Jurkat, Clone E6-1 (cell line): ENCODE measurements at places on chromosomes 12 and 14.

- no peak for DNase-seq
Measured at GRCh38 chr12:117225179-117225578, 34.9 kb upstream of the FBXO21 start.

DNA sequence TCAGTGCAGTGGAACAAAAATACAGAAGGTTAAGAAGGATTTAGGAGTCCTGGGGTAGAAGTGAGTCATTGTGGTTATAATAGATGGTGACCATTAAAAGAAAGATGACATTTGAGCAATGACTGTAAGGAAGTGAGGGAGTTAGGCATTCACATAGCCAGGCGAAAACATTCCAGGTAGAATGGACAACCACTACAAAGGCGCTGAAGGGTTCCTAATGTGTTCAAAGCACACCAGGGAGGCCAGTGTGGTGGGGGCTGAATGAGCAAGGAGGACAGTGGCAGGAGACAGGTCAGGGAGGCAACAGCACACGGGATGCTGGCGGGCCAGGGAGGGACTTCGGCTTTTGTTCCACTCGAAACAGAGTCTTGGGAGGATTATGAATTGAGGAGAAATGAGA lies 129.9 kb downstream of the NPAS3 start:
- no peak for DNase-seq

GRCh38 chr14:20409226-20409625 lies 4.1 kb downstream of the TEP1 start:
- DNase-seq = no peak

GRCh38 chr14:89634037-89634436 lies 217.0 kb upstream of the FOXN3 start:
- DNase-seq = no peak

GRCh38 chr12:39764944-39765560 lies 145.4 kb upstream of the ABCD2 start:
- peak; percentile 25 for DNase-seq

DNA sequence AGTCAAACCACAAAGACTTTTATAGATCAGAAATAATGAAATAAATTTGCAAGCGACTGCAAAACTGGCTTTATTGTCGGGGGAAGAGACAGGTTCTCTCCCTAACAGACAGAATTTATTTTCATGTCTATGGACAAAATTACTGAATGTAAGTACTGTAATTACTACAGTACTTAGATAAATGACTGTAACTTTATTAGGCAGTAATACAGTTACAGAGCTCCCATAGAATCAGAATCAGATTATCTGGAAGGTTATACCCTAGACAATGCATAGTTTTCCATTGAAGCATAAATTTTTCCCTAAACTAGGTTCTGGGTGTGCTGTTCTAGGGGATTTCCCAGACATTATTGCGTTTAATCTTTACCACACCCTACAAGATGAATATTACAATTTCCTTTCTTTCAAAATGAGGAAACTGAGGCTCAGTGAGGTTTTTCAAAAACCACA lies 114.2 kb downstream of the C12orf75 start:
- no peak for DNase-seq

GRCh38 chr12:113382206-113382605 lies 21.5 kb downstream of the SDS start:
- DNase-seq = no peak

GRCh38 chr12:65941388-65941787 lies 117.1 kb downstream of the HMGA2 start:
- DNase-seq = no peak

DNA sequence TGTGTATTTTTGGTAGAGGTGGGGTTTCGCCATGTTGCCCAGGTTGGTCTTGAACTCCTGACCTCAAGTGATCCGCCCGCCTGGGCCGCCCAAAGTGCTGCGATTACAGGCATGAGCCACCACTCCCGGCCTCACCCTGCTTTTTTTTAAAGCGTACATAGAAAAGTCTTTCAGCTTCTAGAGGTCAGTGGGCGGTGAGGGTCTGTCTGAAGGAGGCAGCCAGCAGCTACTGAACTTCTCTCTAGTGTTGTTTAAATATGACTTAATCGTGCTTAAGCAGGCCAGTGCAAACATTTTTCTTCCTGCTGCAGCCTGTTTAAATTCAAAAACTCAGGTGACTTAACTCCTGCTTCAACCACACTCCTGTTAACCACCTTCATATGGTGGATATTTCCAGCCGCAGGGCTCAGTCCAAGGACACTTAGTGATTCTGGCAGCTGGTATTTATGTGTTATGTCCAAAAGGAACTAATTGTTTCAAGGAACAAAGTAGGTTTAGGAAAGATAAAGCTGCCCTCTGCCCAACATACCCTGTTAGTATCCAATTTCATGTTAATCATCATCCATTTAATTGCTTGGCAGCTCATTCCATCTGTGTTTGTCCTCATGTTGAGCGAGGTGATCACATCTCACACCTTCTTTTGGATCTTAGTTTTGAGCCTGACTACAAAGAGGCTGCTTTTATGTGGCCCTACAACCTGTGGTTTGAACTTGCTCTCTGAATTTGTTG lies 2.0 kb downstream of the PRKAB1 start:
- peak; percentile 61 for DNase-seq

DNA sequence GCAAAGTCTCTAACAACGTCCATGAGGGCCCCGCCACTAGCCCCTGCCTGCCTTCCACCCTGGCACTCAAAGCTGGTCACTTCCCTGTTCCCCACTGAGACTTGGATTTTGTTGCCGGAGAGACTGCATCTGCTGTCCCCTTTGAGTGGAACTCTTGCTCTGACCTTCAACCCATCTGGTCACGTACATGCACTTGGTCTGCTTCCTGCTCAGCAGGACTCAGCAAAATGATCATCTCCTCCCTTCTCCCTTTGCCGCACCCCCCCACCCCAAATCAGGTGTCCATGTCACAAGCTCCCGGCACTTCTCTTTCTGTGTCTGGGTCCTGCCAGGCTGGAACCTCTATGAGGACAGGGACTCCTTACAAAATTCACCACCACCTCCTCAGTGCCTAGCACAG lies 180.9 kb downstream of the CHST11 start:
- DNase-seq = no peak

- DNase-seq = no peak
Measured at GRCh38 chr12:25730489-25731349, 177.6 kb upstream of the LMNTD1 start.

GRCh38 chr14:52987042-52987441 lies 36.2 kb upstream of the FERMT2 start:
- DNase-seq = no peak

GRCh38 chr14:90576981-90577660 lies 180.3 kb downstream of the CALM1 start:
- no peak for DNase-seq
